Stimulated activated CD4-positive, alpha-beta T cell treated with anti-CD3 and anti-CD28 coated beads, Interleukin-1b, Interleukin-23, amount 100 ng/mL, for 4 hours (primary cell): ENCODE measurements at places on chromosomes 7 and 10.

DNA sequence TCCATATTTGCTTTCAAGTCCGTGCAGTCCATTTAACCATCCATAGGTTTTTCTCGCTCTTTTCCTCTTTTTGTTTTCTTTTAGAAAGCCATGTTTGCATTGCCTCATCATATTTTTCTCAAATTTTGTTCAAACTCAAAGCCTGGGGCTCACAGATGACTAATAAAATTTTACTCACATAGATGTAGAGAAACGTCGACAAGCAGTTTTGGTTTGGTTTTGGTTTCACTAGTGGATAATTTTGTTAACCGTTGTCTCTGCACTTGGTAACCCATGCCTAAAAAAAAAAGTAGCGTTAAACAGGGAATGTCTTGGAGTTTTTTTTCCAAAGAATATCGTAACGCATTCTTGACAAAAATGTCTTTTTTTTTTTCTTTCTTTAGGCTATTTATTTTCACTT lies 344.2 kb upstream of the GALNT17 start:
- no peak for DNase-seq

DNA sequence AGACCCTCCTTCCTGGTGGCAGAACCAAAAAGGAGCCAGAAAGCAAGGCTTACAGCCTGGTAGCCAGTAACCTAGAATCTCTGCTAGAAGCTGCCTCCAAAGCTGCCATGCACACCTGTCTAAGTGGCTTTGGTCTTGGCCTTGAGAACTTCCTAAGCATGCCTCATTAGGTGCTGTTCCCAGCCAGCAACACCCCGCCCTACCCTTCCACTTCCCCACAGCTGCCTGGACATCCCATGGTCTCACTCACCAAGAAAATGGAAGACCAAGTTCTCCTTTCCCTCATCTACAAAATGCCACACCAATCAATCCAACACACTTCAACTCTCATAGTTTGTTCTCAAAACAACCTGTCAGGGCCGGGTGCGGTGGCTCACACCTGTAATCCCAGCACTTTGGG lies 4.2 kb downstream of the PSAP start:
- no peak for DNase-seq

DNA sequence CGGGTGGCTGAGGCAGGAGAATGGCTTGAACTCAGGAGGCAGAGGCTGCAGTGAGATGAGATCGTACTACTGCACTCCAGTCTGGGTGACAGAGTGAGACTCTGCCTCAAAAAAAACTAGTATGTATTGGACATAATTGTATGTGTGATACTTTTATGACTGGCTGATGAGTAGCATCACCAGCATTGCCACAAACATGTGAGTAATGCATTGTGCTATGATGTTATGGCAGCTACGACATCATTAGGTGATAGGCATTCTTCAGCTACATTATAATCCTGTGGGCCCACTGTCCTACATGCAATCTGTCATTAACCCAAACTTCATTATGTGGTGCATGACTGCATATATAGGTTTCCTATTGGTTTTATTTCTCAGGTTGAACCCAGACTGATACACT lies 352.4 kb downstream of the GALNT17 start:
- DNase-seq: no peak

DNA sequence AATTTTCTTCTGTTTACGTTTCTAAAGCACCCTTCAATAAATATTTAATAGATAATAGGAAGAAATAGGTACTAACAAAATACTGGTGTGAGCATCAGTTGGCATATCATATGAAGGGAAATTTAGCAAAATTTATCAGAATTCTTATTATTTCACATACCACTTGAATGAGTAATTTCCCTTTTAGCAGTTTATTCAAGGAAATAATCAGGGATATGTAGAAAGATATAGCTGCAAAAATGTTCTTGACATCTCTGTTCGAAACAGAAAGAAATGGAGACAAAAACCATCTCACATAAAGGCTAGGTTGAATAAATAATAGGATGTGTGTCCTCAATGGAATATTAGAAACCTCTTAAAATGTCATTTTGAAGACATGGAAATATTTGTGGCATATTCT lies 35.8 kb upstream of the PIP4K2A start:
- DNase-seq: no peak

- DNase-seq: no peak
Observed at GRCh38 chr7:39407137-39407536, 159.1 kb upstream of the YAE1 start.

- DNase-seq: no peak
Observed at GRCh38 chr10:133324857-133325260, 11.8 kb downstream of the CALY start.

- peak; percentile 39 for DNase-seq
Observed at GRCh38 chr10:91796331-91797047, 1.7 kb upstream of the TNKS2 start.

GRCh38 chr7:55308186-55308929 lies 56.8 kb upstream of the LANCL2 start:
- no peak for DNase-seq

DNA sequence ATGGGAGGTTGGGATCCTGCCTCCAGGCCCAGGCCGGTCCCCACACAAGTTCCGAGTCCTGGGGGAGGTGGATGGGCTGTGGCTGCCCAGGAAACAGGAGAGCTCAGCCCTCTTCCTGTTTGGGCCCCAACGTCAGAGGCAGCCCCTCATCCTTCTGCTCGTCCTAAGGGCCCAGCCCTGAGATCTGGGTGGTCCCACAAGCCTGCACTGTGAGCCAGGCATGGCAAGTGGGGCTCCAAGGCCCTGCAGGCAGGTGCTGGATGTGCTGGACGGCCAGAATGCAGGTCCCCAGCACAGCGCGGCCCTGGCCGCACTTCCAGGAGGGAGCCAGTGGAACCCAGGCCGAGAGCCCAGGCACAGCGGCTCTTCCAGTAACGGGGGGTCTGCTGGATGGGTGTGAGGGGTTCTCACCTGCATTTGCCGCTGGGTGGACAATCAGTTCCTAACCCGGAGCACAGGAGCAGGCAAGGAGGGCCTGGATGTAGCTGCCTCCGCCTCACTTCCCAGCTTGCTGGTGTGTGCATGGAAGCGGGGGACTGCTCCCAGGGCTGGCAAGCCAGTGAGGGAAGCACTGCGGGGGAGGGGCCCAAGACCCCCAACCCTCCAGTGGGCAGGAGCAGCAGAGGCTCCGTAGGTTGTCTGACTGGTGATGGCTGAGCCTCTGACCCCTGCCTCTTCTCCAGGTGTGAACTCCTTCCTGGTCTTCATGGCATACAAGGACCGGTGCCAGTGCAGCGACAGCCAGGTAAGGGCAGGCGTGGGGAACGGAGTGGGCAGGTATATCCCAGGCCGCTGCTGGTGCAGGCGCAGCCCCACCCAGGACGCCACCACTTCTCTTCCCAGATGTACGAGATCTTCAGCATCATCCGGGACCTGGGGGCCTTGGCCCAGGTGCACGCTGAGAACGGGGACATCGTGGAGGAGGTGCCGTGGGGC lies 9.7 kb downstream of the DPYSL4 start:
- no peak for DNase-seq

DNA sequence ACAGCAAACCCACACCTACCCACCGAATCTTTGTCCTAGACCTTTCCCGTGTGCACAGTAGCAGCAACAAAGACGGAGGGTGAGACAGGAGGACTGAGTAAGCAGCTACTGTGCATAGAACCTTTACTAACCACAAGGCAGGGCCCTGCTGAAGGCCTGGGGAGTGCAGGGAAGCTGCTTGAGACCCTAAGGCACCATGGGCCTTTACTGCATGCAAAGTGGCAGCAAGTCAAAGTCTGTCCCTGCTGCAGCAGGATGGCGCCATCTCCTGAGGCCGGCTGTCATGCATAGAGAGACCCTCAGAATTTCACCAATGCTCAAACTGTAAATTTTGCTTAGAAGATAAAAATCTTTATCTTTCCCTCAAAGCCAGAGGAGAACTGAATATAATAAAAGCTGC lies 610.5 kb downstream of the ACTR3B start:
- DNase-seq: no peak

DNA sequence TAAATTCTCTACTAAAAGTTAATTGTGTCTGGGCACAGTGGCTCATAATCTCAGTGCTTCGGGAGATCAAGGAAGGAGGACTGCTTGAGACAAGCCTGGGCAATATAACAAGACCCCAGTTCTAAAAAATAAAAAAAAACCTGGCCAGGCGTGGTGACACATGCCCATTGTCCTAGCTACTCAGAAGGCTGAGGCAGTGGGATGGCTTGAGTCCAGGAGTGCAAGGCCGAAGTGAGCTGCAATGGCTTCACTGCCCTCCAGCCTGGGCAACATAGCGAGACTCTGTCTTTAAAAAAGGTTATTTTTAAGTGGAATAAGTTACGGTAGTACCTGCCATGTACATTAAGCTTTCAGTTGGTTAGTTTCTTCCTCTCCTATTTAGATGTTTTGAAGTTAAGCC lies 28.9 kb downstream of the CDK14 start:
- DNase-seq: no peak

GRCh38 chr7:104652434-104652833 lies 324.0 kb downstream of the LHFPL3 start:
- DNase-seq: no peak

- no peak for DNase-seq
Observed at GRCh38 chr10:49617121-49618020, 3.5 kb downstream of the CHAT start.

- no peak for DNase-seq
Observed at GRCh38 chr7:41886901-41887311, 184.0 kb upstream of the INHBA start.

GRCh38 chr7:17495655-17496394 lies 197.4 kb downstream of the AHR start:
- DNase-seq: no peak

- DNase-seq: no peak
Observed at GRCh38 chr7:32048970-32049491, 21.2 kb downstream of the PDE1C start.

GRCh38 chr10:113047151-113047550 lies 97.1 kb downstream of the TCF7L2 start:
- DNase-seq: no peak

GRCh38 chr7:79454361-79454960 lies 994 bp upstream of the MAGI2 start:
- DNase-seq: no peak

- no peak for DNase-seq
Observed at GRCh38 chr10:25808372-25808771, 125.7 kb upstream of the MYO3A start.
